ENCODE measurements at places on chromosomes 5 and 9.

GRCh38 chr5:15354021-15354420, 146.0 kb upstream of the FBXL7 start:
- no peak for DNase-seq

GRCh38 chr5:138138949-138139780, at the start of gene NME5:
Gene NME5 (minus strand): TSS chr5:138139428. CDS start chr5:138138780, 648 bp downstream.
- DNase-seq, result peak; percentile 61

DNA sequence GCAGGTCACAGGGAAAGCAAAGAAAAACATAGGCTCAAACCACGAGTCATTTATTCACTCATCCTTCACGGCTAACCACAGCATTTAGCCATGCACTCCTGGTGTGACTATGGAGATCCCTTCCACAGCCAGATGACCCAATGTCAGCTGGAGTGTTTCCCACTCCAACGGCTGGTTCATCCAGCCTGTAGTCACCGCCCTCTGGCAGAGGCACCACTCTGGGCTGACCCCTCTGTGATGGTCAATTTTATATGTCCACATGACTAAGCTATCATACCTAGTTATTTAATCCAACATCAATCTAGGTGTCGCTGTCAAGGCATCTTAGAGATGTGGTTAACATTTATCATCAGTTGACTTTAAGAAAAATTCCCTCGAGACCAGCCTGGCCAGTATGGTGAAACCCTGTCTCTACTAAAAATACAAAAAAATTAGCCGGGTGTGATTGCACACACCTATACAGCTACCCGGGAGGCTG, 9.5 kb upstream of the PHF19 start:
- no peak for DNase-seq

GRCh38 chr9:98007251-98007928, 24.2 kb downstream of the ANP32B start:
- DNase-seq, result no peak

DNA sequence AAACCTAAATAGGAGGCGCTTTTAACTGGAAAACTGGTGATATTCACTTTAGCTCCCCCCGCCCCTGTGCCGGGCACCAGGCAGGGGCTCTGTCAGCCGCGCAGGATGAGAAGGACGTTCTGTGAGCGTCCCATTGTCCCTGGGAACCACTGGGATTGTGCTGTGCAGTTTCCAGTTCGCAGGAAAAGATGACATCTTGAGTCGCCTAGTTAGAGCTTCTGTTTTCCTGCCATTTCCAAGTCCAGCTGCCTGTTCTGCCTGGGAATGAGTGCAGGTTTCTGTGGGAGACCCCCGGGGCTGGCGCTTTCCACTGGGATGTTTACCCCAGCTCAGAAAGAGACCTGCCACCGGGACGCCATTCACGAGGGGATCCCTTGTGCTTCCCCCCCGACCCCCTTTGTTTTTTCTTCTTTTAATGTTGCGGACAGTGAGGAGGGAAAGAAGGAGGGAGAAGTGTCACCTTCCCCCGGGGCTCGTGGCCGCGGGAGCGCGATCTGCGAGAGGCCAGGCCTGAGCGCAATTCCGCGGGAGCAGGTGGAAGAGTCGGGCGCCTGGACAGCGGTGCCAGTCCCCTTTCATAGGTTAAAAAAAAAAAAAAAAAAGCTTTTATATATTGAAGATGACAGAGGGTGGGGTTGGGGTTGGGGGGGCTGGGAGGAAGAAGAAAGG, 121.5 kb downstream of the RMI1 start:
- DNase-seq, result no peak

GRCh38 chr5:96919754-96920197, 16.1 kb upstream of the LNPEP start:
- DNase-seq, result no peak

All from large intestine (tissue), 12 donors.